MG63 (cell line): ENCODE measurements at places on chromosomes 13 and 19.

- DNase-seq, result no peak
Measured at GRCh38 chr13:29563941-29564340, 31.5 kb downstream of the SLC7A1 start.

DNA sequence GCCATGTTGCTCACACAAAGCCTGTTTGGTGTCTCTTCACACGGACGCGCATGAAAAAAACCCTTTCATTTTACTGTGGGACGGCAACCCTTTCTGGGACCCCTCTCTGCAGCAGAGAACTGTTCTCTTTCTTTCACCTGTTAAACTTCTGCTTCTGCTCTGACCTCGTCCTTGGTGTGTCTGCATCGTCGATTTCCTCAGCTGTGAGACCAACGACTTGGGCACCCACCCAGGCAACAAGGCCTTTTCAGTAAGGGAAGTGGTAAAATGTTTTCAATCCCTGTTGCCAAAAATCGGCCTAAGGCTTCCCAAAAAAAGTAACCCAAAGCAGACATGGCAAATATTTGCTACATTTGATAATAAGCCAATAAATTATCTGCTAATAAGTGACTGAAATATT lies 515.3 kb downstream of the IRS2 start:
- no peak for DNase-seq

DNA sequence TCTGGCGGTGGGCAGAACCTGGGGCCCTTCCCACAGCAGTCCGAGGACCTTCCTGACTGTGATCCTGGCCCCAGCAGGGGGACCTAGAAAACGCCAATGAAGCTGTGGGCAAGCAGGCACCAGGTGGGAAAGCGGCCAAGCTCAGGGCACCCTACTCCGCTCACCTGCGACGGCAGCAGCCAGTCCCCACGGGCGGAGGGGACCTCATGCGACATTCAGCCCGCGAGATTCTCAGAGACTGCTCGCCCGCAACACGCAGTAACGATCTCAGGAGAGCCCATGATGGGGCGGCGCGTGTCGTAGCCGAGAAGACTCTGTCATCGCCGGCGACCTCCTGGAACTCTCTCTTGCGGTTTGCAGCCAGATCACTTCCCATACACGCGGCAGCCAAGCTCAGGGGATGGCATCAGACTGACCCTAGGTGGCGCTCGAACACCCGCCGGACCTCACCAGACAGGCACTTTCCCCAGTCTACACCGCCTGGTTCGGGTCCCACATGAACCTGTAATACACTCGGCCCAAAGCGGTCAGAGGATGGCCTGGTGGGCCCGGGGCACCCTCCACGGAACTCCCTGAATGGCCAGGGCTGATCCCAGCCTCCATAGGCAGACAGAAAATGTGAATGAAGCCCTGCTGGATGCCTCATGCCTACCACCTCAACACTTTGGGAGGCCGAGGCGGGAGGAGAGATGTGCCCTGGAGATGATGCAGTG lies 26.5 kb downstream of the MAN2B1 start:
- peak; percentile 70 for DNase-seq

DNA sequence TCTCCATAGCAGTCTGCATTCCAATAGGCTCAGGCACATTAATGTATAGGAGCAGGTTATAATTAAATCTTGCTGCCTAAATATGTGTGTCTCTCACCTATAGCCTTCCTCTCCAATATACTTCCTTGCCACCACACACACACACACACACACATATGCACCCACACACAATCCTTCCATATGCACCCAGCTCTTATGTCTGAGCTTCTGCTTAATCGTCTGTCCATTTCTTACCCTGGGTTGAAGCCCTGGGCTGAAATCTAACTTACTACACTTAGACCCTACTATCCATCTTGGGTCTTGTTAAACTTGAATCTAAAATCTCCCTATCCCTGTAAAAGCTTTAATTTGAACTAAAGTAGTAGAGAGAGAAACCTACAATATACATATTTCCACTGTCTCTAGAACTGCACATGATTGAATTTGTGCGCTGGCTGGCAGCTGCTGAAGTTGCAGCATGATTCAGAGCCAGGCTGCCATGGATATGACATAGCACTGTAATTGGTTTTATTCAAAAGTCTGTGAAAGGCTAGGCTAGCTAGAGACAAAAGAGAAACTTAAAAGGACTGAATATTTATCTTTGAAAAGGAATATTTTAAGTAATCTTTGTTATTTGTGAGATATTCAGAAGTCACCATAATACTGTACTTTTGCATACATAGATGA lies 25.7 kb upstream of the FREM2 start:
- DNase-seq, result peak; percentile 52

DNA sequence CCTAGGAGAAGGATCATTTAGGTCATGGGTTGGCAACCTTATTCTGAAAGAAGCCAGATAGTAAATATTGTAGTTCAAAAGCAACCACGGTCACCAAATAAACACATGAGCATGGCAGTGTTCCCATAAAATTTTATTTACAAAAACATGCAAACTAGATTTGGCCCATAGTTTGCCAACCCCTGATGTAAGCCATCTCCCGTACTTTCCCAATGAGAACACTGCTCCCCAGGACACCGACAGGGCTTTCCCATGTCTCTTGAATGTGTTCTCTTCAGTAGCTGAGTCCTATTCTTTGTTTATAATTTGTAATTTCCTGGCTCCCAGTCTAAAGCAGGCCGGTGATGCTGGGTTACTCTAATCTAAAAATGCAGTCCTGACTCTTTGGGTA lies 239.6 kb downstream of the LHFPL6 start:
- peak; percentile 38 for DNase-seq

DNA sequence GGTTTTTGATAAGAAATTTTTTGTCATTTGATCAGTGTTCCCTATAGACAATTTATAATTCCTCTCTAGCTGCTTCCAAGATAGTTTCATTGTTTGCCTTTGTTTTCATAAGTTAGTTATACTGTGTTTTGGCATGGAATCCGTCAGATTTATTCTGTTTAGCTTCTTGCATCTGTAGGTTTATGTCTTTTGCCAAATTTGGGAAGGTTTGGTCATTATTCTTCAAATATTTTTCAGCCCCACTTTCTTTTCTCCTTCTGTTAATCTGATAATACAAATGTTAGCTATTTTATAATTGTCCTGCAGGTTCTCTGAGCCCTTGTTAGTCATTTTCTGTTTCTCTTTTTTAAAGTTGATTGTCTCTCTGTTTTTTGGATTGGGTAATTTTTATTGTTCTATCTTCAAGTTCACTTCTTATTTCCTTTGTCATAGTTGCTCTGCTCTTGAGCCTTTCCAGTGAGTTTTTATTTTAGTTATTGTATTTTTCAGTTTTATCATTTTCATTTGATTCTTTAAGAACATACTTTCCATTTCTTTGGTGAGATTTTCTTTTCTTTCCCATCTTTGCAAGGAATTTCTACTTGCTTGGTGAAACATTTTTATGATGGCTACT lies 5.9 kb upstream of the FCGBP start:
- DNase-seq, result no peak
